BJ (cell line): ENCODE measurements at places on chromosomes 11 and 22.

GRCh38 chr11:11793073-11793472 is 48.7 kb upstream of the USP47 start:
- no peak for DNase-seq

GRCh38 chr22:43327157-43327438 is 16.1 kb downstream of the SCUBE1 start:
- no peak for DNase-seq

GRCh38 chr22:50030297-50031188 is 18.0 kb upstream of the IL17REL start:
- no peak for DNase-seq

DNA sequence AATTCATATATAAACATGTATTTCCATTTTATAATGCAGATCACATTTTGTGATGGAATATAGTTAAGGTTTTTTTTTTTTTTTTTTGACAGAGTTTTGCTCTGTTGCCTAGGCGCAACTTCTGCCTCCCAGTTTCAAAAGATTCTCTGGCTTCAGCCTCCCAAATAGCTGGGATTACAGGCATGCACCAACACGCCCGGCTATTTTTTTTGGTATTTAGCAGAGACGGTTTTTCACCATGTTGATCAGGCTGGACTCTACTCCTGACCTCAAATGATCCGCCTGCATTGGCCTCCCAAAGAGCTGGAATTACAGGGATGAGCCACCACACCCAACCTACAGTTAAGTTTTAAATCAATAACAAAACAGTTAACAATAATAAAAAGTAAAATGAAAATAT is 18.8 kb downstream of the XKR3 start:
- no peak for DNase-seq

GRCh38 chr11:108549319-108549885 is 44.2 kb downstream of the EXPH5 start:
- no peak for DNase-seq

GRCh38 chr22:23790819-23791737 is 4.3 kb downstream of the SMARCB1 start:
- peak; percentile 86 for DNase-seq
